ENCODE measurements at places on chromosomes 7 and 10.

GRCh38 chr7:134174795-134175261 is 47.7 kb downstream of the LRGUK start:
- H3K4me1 ChIP-seq, result no peaks in the 10 kb centered on the region
- H3K27me3 ChIP-seq, result no peaks in the 10 kb centered on the region
- no peaks in the 10 kb centered on the region for H3K36me3 ChIP-seq
- DNase-seq, result peak; percentile 87
- no peak overlapping the region for H3K27ac ChIP-seq

- H3K4me3 ChIP-seq, result no peak overlapping the region
- DNase-seq, result no peak
- H3K36me3 ChIP-seq, result no peaks in the 10 kb centered on the region
- H3K27me3 ChIP-seq, result no peaks in the 10 kb centered on the region
- no peaks in the 10 kb centered on the region for H3K4me1 ChIP-seq
- H3K27ac ChIP-seq, result no peak overlapping the region
These were observed 199.2 kb downstream of the MALRD1 start for GRCh38 chr10:19247843-19248242.

- H3K27ac ChIP-seq, result no peak overlapping the region
- H3K27me3 ChIP-seq, result no peaks in the 10 kb centered on the region
- H3K4me1 ChIP-seq, result no peaks in the 10 kb centered on the region
- no peak for DNase-seq
These were observed 219.5 kb downstream of the POLR1F start for GRCh38 chr7:19489162-19489820.

GRCh38 chr10:7192831-7193361 is 217.9 kb downstream of the SFMBT2 start:
- peaks cover 4% of the 10 kb centered on the region for H3K36me3 ChIP-seq
- no peak overlapping the region for H3K4me3 ChIP-seq
- no peak overlapping the region for H3K27ac ChIP-seq
- DNase-seq, result no peak
- H3K27me3 ChIP-seq, result no peaks in the 10 kb centered on the region

DNA sequence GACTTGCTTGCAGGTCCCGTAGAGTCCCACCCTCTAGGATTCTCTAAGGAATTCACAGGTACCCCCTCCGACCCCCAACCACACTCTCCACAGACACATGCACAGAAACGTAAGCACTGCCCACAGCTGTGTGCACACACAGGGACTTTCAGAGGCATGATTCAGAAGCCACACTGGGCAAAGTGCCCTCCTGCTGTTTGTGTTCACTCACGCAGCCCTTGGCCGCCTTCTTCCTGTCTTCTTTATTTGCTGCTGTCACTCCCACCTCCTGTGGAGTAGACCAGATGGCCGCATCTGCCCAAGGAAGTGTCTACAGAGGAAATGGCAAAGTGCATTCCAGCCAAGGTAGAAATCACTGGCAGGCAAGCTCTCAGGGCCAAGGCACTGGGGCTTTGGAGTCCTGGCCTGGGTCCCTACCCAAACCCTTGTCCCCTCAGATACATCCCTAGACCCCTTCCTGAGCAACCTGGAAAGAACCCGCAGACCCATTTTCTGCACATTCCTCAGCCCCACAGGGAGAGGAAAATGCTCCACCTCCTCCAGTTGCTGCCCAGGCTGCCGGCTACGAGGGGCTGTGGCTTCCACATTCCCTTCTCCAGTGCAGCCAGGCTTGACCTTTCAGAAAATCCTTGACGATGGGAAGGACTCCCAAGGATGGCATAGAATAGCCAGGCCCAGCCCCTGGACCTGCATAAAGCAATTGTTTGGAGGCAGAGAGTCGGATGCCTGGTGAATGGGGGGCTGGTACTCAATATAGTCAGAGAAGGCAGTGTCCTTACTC is 21.6 kb upstream of the GIMAP8 start:
- H3K4me3 ChIP-seq, result no peak overlapping the region
- H3K27me3 ChIP-seq, result no peaks in the 10 kb centered on the region
- no peak for DNase-seq
- H3K36me3 ChIP-seq, result no peaks in the 10 kb centered on the region
- H3K4me1 ChIP-seq, result no peaks in the 10 kb centered on the region

DNA sequence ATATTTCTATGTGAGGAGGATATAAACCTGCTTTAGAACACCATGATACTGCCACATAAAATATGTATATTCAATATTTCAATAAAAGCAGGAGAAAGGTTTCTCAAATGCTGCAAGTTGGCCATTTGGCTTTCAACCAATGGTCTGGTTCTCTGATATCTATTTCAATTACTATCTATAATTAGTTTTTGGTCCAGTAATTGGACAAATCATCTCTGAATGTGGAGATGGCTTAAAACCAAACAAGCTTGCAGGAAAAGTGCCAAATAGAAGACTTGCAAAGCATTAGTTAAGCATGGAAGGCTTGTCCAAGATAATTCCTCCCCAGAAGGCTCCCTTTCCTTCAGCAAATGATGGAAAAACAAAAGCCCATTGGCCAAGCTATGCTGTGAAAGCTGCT is 140.1 kb downstream of the CPEB3 start:
- H3K4me3 ChIP-seq, result no peak overlapping the region
- no peaks in the 10 kb centered on the region for H3K4me1 ChIP-seq
- no peaks in the 10 kb centered on the region for H3K27me3 ChIP-seq

DNA sequence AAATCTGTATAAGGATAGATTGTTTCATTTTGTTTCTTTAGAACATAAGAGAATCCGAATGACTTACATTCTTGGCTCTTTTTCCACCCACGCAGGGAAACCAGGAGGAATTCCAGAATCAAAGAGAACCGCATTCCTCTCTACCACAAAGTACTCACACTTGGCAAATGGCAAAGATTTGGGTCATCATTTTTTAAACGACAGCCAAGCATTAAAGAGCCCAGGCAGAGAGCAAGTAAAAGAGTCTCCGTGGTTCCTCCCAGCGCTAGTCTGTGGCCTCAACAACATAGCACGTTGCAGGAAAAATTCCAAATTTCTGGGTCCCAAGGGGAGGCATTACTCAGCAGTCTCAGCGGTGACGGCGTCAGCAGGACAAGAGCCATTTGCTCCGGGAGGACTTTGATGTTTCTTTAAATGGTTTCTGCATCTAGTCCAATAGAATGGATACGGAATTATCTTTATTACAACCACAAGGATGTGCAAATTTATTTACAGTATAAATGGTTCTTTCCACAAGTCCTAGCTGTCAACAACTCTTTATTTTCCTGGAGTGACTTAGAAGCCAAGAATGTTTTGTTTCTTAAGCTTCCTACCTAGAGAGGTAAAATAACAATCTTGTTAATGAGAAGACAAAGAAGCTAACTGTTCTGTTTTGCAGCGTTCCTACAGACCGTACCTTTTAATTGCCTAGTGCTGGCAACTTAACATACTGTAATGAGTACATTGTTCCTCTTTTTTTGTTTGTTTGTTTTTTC is 232.5 kb downstream of the SKIDA1 start:
- no peak overlapping the region for H3K4me3 ChIP-seq
- no peaks in the 10 kb centered on the region for H3K27me3 ChIP-seq
- no peaks in the 10 kb centered on the region for H3K36me3 ChIP-seq
- peak overlapping the region; percentile 86 for H3K27ac ChIP-seq
- DNase-seq, result peak; percentile 80

DNA sequence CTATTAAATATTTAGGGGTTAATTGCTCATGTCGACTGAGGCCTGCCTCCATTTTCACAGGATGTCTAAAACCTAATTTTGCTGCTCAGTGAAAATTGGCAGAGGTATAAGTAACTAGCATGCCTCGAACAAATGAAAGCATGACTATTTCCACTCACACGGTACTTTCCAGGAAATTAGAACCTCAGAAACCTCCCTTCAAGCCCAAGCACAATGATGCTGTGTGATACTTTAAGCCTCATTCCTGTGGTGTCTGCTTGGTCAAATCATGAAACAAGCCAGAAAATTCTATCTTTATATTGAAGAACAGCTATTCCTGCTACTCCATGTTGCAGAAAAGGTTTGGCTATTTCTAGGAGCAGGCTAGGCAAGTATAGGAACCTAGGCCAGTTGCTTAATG is 203.0 kb downstream of the SORCS3 start:
- H3K4me3 ChIP-seq, result no peak overlapping the region
- no peak overlapping the region for H3K27ac ChIP-seq
- H3K36me3 ChIP-seq, result no peaks in the 10 kb centered on the region
- DNase-seq, result no peak
- H3K27me3 ChIP-seq, result no peaks in the 10 kb centered on the region
- H3K4me1 ChIP-seq, result no peaks in the 10 kb centered on the region

DNA sequence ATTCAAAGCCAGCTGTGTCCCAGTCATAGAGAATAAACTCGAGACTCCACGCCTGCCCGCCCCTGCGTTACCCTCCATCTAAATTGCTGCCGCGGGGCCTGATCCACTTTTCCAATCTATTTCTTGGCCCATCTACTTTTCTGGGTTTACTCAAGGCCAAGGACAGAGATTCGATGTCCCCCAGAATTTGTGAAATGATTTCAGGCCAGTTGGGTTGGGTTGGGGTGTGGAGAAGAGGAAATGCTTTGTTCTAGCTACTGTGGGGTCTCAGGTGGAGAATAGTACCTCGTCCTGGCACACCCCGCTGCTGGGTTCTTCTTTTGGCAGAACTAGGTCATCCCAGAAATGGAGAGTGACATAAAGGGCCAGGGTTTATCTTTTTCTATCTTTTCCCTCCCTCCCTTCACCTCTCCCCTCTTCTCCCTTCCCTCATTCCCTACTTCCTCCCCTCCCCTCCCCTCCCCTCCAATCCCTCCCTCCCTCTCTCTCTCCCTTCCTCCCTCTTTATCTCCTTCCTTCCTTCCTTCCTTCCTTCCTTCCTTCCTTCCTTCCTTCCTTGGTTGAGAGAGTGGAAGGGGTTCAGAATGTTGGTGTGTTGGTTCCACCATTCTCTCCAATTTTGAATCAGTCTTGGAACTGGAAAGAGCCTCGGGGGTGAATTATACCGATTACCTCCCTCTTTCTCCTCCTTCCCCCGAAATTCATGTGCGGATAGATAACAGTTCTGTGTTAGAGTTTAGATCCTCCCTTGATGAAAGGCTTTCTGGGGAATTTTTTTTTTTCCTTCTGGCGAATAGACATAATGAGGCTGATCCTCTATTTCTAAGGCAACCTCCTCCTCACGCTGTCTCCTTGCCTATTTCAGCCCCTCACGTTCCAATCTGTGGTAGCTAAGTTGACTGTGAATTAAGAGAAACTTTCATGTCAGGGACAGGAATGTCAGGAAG is 1.2 kb upstream of the TMEM229A start:
- no peak overlapping the region for H3K4me3 ChIP-seq
- H3K27me3 ChIP-seq, result peaks cover 13% of the 10 kb centered on the region
- H3K4me1 ChIP-seq, result peaks cover 3% of the 10 kb centered on the region
- no peaks in the 10 kb centered on the region for H3K36me3 ChIP-seq

DNA sequence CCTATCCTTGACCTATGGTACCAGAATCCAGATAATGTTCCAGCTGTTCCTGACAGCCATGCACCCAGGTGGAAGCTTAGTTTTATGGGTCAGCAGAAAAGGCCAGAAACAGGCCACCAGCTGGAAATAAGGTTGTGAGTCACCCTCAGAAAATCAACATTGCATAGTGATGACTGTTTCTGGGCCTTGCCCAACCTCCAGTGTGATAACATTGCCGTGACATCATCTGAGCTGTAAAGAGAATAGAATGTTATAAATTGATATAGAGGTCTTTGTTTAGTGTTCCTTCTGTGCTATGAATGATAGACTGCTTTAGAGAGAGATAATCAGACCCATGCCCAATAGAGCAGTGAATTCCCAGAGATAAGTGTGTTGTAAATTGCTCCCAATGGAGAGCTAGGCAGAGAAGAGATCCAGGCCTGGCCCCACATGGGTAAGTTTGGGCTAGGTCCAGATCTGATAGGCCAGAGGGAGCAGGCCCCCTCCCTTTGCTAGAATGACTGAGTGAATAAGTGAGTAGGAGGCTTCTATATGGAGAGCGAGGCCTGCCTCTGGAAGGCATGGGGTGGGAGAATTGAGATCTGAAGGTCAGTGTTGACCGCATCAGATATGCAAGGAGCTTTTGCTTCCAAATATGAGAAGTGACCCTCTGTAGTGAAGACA is 14.2 kb upstream of the HPS1 start:
- no peaks in the 10 kb centered on the region for H3K27me3 ChIP-seq
- no peak overlapping the region for H3K4me3 ChIP-seq
- peaks cover 11% of the 10 kb centered on the region for H3K4me1 ChIP-seq

DNA sequence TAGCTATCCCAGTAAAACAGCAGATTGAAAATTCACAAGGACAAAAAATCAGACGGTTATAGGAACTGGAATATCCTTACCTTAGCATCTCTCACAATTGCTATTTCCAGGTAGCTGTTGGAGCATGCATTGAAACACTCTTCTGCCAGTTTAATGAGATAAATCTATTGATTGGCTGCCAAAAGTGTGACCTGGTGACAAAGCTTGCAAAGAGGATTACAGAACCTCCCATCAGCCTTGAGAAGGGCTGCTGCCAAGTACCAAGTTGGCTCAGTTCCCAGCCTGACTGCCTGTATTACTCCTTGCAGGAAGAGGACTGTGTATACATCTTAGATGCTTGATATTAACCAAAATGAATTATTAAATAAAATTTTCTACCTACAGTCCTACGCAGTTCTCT is 5.1 kb downstream of the PRLHR start:
- no peaks in the 10 kb centered on the region for H3K36me3 ChIP-seq
- no peak overlapping the region for H3K27ac ChIP-seq
- H3K4me1 ChIP-seq, result peaks cover 3% of the 10 kb centered on the region
- no peak for DNase-seq
- H3K4me3 ChIP-seq, result no peak overlapping the region

- no peaks in the 10 kb centered on the region for H3K27me3 ChIP-seq
- DNase-seq, result no peak
- H3K4me3 ChIP-seq, result no peak overlapping the region
- no peak overlapping the region for H3K27ac ChIP-seq
These were observed 65.6 kb downstream of the RBM33 start for GRCh38 chr7:155710031-155710430.

DNA sequence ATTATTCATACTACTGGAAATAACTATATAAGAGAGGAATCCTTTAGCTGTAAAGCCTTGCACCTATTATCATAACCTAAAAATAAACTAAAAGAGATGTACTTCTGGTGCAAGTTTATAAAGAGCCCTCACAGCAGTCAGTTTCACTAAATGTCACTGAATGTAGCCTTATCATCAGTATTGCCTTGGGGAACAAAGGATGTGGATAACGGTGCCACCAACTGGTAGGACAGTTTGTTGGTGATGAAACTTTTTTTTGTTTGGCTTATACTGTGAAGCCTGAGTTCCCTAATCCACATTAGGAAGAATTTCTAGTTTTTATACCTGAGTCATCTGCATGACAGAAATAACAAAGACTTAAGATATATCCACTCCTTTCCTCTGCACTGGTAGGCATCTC is 117.9 kb upstream of the COL1A2 start:
- no peak overlapping the region for H3K4me3 ChIP-seq
- DNase-seq, result no peak
- no peaks in the 10 kb centered on the region for H3K36me3 ChIP-seq
- H3K27ac ChIP-seq, result no peak overlapping the region

DNA sequence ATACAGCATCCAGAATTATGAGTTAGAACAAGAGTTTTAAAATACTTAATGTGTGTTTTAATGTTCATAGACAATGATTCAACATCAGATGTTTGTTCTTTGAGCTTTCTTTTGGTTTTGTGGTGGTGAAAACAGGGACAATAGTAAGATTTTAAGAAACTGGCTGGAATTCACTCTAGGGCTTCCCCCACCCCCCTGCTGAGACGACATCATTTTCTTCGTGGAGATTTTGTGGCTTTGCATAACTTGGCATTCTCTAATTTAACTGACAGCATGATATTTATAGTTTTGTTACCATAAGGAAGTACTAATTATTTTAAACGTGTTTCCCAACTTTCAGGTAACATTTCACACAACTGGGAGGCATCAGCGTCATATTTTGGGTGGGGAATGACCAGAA is 184.1 kb downstream of the BICC1 start:
- no peaks in the 10 kb centered on the region for H3K36me3 ChIP-seq
- H3K4me1 ChIP-seq, result no peaks in the 10 kb centered on the region
- H3K4me3 ChIP-seq, result no peak overlapping the region
- no peaks in the 10 kb centered on the region for H3K27me3 ChIP-seq
- no peak for DNase-seq

Measured in trophoblast cell (in vitro differentiated cells and primary cell).